ENCODE measurements at places on chromosomes 16 and 17.
A peak's percentile ranks its signal among the peaks of the same experiment; 100 is the strongest.

GRCh38 chr17:17493249-17493985, 2.8 kb downstream of the RASD1 start:
- peak; percentile 55 for DNase-seq

DNA sequence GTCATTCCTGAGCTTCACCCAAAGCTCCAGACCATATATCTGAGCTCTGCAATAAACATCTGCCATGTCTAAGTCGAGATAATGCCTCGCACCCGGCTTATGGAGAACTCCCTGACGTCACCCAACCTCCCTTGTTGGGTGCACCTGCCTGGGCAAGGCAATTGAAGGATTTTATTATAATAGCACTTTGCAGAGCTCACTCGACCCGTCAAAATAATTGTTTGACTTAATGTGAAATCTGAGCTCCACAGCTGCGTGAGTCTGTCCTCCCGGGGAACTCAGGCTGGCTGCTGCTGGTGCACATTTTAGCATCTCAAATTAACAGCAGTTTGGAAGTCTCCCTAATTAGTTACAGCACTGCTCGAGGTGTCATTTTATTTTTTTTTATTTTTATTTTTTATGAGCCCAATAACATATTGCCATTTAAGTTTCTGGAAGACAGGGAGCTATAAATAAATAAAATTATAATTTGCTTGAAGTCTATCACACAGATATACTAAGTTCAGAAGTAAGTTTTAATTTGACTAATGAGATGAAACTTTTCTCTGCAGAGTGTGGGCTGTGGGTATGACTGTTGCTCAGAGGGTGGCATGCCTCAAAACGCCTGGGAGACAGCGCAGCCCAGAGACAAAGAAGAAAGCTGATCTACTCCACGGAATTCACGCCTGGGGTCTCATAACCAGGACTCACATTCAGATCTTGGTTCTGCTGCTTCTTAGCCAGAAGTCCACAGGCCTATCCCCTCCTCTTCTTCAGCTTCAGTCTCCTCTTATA, 401.4 kb upstream of the C16orf82 start:
- peak; percentile 41 for DNase-seq

DNA sequence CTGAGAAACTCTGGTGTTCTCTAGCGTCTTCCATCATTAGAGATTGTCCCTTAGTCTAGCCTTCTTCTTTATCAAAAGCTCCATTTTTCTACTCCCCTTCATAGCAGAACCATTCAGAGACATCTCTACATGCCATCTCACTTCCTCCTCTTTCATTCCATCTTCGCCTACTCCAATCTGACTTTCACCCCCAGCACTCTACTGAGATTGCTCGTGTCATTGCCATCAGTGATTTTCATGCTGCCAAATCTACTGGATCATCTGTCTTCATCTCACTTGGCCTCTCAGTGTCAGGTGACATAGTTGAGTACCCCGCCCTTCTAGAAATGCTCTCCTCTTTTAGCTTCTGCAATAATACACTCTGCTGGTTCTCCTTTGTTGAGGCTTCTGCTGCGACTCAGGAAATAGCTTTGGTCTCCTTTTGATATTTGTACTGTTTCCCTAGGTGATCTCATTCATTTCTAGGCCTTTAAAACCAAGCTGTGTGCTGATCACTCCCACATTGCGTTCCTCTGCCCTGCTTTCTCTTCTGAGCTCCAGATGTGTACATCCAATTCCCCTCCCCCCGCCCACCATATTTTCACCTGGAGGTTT, 119.1 kb downstream of the FTO start:
- DNase-seq = no peak

GRCh38 chr17:56184650-56185049, 31.4 kb downstream of the ANKFN1 start:
- no peak for DNase-seq

- DNase-seq = peak; percentile 76
Observed at GRCh38 chr17:74442670-74443515, 11.0 kb downstream of the GPRC5C start.

DNA sequence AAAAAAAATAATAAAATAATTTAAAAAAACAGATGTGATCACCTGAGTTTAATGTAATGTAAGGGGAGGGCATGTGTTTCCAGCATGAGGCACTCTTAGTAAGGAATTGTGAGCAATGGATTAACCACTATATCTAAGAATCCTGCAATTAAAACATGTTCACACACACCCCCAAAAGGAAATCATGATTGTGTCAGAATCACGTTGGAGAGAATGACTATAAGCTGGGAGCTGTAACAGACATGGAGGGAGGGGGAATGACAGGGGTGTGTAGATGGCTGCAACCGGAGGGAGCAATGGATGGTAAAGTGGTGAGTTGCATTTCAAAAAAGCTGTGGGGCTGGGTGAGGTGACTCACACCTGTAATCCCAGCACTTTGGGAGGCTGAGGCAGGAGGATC, 13.6 kb upstream of the CCL22 start:
- DNase-seq = no peak

DNA sequence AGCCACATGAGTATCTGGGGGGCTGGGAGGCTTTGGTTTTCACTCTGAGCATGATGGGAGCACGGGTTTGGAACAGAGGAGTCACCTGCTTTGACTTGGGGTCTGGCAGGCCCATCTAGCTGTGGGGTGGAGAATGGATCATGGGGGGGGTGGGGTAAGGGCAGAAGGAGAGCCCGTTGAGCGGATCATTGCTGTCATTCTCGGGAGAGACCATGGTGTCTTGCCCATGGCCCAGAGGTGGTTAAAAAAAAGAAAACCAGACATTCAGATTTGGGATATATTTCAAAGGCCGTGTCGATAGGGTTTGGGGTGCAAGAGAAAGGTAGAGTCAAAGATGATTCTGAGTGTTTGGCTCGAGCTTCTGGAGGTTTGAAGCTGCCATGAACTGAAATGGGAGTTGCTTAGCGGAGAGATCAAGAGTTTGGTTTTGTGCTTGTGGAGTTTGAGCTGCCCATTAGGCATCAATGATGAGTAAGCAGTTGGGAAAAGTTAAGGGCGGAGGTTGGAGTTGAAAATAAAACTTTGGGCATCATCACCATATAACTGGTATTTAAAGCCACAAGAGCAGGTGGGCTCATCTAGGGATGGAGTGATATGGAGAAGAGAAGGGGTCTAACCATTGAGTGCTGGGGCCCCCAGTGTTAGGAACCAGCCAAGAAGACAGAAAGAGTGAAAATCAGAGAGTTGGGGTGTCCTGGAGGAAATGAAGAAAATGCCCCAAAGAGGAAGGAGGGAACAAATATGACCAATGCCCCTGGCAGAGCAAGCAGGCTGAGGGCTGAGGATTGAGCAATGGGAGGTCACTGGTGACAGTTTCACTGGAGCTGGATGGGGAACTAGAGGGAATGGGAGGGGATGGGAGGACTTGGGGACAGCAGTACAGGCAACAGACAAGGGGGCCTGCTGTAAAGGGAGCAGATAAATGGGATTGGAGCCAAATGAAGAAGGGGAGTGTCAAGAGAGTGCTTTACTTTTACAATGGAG, 1.9 kb downstream of the NOD2 start:
- no peak for DNase-seq

GRCh38 chr16:11128211-11129141, 127.5 kb downstream of the SOCS1 start:
- DNase-seq = no peak

- no peak for DNase-seq
Observed at GRCh38 chr17:62825182-62825581, 17.1 kb upstream of the MARCHF10 start.

Measured in ecto neural progenitor cell (in vitro differentiated cells).